ENCODE measurements at places on chromosomes 6 and 20. TPM values are rescaled to one million over a fixed set of nuclear protein-coding genes. Genes with fewer than 3 reads are reported as not detected.

CRISP3 gene
- not detected for total RNA-seq

- no peaks in the 10 kb centered on the region for H3K4me1 ChIP-seq
- no peak overlapping the region for H3K27ac ChIP-seq
- H3K27me3 ChIP-seq = no peaks in the 10 kb centered on the region
- no peak overlapping the region for H3K4me3 ChIP-seq
- no peak for DNase-seq
Measured at GRCh38 chr6:130632277-130632676, 194.9 kb upstream of the SMLR1 start.

- peak; percentile 89 for DNase-seq
- peak overlapping the region; percentile 97 for H3K4me3 ChIP-seq
- H3K36me3 ChIP-seq = no peaks in the 10 kb centered on the region
- peak overlapping the region; percentile 96 for H3K27ac ChIP-seq
- H3K27me3 ChIP-seq = no peaks in the 10 kb centered on the region
- peaks cover 8% of the 10 kb centered on the region for H3K4me1 ChIP-seq
Measured at GRCh38 chr6:157379656-157380457, 1.1 kb upstream of the ZDHHC14 start.

TINAG gene
- total RNA-seq = not detected

GRCh38 chr6:99017150-99017549, 69.4 kb upstream of the FBXL4 start:
- DNase-seq = no peak
- no peak overlapping the region for H3K4me3 ChIP-seq
- H3K4me1 ChIP-seq = no peaks in the 10 kb centered on the region

DNA sequence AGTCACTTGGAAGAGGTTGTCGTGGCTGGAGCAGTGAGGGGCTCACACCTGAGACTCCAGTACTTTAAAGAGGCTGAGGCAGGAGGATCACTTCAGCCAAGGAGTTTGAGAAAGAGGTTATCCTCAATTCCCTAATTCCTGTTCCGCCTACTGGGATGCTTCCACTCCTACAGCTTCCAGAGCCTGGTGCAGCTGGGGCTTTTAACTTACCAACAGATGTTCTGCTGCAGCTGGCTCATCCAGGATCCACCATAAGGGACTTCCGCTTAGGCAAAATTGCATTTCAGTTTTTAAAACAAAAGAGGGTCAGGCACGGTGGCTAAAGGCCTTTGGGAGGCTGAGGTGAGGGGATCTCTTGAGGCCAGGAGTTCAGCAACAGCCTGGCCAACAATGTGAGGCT, 59.1 kb upstream of the CDYL start:
- no peak overlapping the region for H3K4me3 ChIP-seq
- H3K4me1 ChIP-seq = no peaks in the 10 kb centered on the region
- no peak overlapping the region for H3K27ac ChIP-seq
- DNase-seq = no peak
- H3K27me3 ChIP-seq = no peaks in the 10 kb centered on the region

- no peak for DNase-seq
- H3K4me3 ChIP-seq = no peak overlapping the region
- no peaks in the 10 kb centered on the region for H3K4me1 ChIP-seq
- H3K27ac ChIP-seq = no peak overlapping the region
- H3K27me3 ChIP-seq = no peaks in the 10 kb centered on the region
Measured at GRCh38 chr6:46189726-46190125, 18.9 kb upstream of the ENPP5 start.

GRCh38 chr20:60250251-60250650, 292.0 kb downstream of the CDH26 start:
- H3K36me3 ChIP-seq = no peaks in the 10 kb centered on the region
- DNase-seq = no peak
- H3K27ac ChIP-seq = no peak overlapping the region
- no peak overlapping the region for H3K4me3 ChIP-seq

GRCh38 chr6:29147074-29147473, 23.6 kb upstream of the OR2J2 start:
- no peak overlapping the region for H3K27ac ChIP-seq
- no peak overlapping the region for H3K4me3 ChIP-seq
- no peak for DNase-seq
- H3K4me1 ChIP-seq = no peaks in the 10 kb centered on the region
- H3K27me3 ChIP-seq = no peaks in the 10 kb centered on the region

- no peaks in the 10 kb centered on the region for H3K4me1 ChIP-seq
- H3K27ac ChIP-seq = no peak overlapping the region
- H3K4me3 ChIP-seq = no peak overlapping the region
- no peaks in the 10 kb centered on the region for H3K36me3 ChIP-seq
- no peak for DNase-seq
Measured at GRCh38 chr6:90701146-90701781, 114.4 kb upstream of the MAP3K7 start.

C20orf173 gene
- not detected for total RNA-seq

DNA sequence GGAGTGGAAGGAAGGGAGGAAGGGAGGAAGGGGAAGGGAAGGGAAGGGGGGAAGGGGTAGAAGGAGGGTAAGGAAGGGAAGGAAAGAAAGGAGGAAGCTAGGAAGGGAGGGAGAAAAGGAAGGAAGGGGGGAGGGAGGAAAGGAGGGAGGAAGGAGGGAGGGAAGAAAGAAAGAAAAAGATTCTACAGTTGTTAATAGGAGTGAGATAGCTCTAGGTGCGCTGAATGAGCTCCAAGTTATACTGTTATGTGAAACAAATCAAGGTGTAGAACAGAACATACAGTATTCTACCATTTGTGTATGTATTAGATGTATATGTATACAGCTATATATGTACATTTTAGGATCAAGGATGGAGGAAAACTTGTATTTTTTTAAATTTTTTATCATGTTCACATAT, 167.7 kb downstream of the HACE1 start:
- DNase-seq = no peak
- H3K36me3 ChIP-seq = no peaks in the 10 kb centered on the region
- H3K27ac ChIP-seq = no peak overlapping the region

DNA sequence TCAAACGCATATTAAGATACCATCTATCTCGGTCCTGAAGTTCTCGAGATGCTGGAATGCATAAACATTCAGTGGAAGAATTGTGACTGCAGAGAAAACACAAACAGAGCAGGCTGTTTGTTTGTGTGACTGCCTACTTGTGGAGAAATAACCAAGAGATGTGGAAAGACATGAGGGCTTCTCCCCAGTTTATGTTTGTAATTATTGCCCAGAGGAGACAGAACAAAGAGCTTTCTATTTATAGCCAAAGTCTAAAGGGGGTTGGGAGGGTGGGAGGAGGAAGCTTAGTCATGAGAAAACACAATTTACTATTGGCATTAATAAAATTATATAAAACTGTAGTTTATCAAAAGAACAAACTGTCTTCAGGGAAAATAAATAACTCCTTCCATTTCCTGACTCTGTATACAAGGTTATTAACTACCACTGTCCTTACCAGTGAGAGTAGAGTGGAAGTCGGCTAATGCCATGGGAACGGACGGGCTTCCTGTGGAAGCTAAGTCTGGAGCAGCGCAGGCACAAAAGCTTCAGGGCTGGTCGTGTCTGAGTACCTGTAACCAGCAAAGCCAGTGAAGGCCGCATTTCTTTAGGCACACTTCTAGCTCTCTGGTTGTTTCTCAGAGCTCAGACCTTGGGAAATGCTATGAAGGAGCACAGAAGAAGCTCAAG, 200.2 kb upstream of the SUPT3H start:
- H3K27me3 ChIP-seq = no peaks in the 10 kb centered on the region
- H3K4me3 ChIP-seq = no peak overlapping the region
- no peaks in the 10 kb centered on the region for H3K36me3 ChIP-seq
- DNase-seq = no peak
- peak overlapping the region; percentile 55 for H3K27ac ChIP-seq

BCAS4 gene
- under 0.01 TPM for total RNA-seq

DNA sequence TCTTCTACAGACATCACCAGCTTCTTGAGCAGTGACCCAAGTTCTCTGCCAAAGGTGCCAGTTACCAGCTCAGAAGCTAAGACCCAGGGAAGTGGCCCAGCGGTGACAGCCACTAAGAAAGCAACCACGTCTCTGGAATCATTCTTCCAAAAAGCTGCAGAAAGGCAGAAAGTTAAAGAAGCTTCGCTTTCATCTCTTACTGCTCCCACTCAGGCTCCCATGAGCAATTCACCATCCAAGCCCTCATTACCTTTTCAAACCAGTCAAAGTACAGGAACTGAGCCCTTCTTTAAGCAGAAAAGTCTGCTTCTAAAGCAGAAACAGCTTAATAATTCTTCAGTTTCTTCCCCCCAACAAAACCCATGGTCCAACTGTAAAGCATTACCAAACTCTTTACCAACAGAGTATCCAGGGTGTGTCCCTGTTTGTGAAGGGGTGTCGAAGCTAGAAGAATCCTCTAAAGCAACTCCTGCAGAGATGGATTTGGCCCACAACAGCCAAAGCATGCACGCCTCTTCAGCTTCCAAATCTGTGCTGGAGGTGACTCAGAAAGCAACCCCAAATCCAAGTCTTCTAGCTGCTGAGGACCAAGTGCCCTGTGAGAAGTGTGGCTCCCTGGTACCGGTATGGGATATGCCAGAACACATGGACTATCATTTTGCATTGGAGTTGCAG, 15.2 kb downstream of the GTPBP2 start:
- H3K4me1 ChIP-seq = no peaks in the 10 kb centered on the region
- H3K27me3 ChIP-seq = no peaks in the 10 kb centered on the region
- H3K36me3 ChIP-seq = no peaks in the 10 kb centered on the region

- H3K36me3 ChIP-seq = no peaks in the 10 kb centered on the region
- no peak overlapping the region for H3K27ac ChIP-seq
- no peaks in the 10 kb centered on the region for H3K27me3 ChIP-seq
- no peak for DNase-seq
- no peaks in the 10 kb centered on the region for H3K4me1 ChIP-seq
Measured at GRCh38 chr6:89858041-89858440, 28.4 kb downstream of the CASP8AP2 start.

- no peaks in the 10 kb centered on the region for H3K4me1 ChIP-seq
- H3K27me3 ChIP-seq = no peaks in the 10 kb centered on the region
- DNase-seq = no peak
- H3K27ac ChIP-seq = no peak overlapping the region
- H3K4me3 ChIP-seq = no peak overlapping the region
- H3K36me3 ChIP-seq = no peaks in the 10 kb centered on the region
Measured at GRCh38 chr6:52620906-52621190, 44.0 kb upstream of the TRAM2 start.

DNA sequence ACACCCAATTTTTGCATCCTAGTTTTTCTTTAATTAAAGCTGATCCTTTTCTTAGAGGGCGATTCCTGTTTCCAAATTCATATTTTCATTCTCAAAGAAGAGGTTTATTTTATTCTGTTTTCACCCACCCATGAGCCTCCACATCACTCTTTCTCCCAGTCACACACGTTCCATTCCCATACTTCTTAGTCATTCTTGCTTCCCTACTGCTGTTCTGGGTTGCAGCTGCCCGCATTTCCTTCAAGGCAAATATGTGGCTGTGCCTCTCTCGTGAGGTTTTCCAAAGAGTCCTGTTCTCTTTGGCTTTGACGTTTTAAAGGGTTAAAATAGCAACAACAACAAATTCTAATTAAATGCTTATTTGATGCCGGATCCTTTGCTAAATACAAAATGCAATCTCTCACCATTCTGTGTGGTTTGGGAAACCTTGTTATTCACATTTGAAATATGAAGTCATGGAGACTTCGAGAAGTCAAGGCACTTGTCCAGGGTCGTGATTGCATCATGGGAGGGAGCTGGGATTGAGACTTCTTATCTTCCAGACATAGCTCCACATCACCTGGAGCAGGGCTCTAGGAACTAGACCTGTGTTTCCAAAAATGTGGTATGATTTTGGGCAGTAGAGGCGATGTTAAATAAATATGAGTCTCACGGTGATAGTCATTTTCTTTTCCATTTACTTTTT, 126.6 kb downstream of the DOK5 start:
- no peaks in the 10 kb centered on the region for H3K4me1 ChIP-seq
- H3K4me3 ChIP-seq = no peak overlapping the region
- H3K27me3 ChIP-seq = no peaks in the 10 kb centered on the region
- no peak for DNase-seq
- no peak overlapping the region for H3K27ac ChIP-seq

- no peak overlapping the region for H3K27ac ChIP-seq
- no peak for DNase-seq
- no peaks in the 10 kb centered on the region for H3K27me3 ChIP-seq
- H3K4me3 ChIP-seq = no peak overlapping the region
- peaks cover 4% of the 10 kb centered on the region for H3K4me1 ChIP-seq
Measured at GRCh38 chr6:119442776-119443184, 93.2 kb upstream of the MAN1A1 start.

DNA sequence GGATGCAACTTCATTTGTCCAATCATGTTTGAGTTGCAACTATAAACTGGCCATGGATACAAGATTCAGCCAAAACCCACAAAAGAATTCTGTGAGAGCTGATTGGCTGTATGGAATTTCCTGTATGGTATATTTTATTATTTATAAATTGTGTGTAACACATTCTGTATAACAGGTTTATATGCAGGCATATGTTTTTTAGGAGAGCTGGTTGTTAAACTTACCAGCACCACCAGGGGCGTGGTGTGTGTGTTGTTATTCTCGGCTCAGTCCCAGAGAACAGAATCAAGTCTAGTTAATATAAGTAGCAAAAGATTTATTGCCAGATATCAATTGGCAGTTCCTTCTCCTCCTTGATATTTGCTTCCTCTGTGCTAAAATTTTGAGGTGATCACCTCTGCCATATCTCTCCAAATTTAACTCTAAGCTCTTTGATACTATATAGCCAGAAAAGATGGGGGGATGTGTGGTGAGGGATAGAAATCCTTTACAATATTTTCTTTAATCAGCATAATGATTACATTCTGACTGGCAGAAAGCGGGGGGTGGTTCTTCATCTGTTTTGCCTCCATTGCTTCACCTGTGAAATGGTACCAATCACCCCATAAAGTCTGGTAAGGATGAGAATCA, 22.9 kb downstream of the CNBD2 start:
- no peaks in the 10 kb centered on the region for H3K4me1 ChIP-seq
- H3K4me3 ChIP-seq = no peak overlapping the region
- no peak overlapping the region for H3K27ac ChIP-seq
- H3K27me3 ChIP-seq = no peaks in the 10 kb centered on the region
- no peak for DNase-seq

GRCh38 chr20:63005862-63006539, 763 bp downstream of the BHLHE23 start:
- H3K4me3 ChIP-seq = no peak overlapping the region
- H3K27ac ChIP-seq = no peak overlapping the region
- no peak for DNase-seq
- peaks cover 23% of the 10 kb centered on the region for H3K27me3 ChIP-seq
- peaks cover 13% of the 10 kb centered on the region for H3K4me1 ChIP-seq
- no peaks in the 10 kb centered on the region for H3K36me3 ChIP-seq

- no peaks in the 10 kb centered on the region for H3K4me1 ChIP-seq
- no peaks in the 10 kb centered on the region for H3K27me3 ChIP-seq
- no peak for DNase-seq
- no peak overlapping the region for H3K4me3 ChIP-seq
- no peak overlapping the region for H3K27ac ChIP-seq
Measured at GRCh38 chr20:689348-689747, 13.7 kb upstream of the SCRT2 start.

- DNase-seq = no peak
Measured at GRCh38 chr6:14656649-14657048, 539.1 kb downstream of the CD83 start.
